Type B pancreatic cell (in vitro differentiated cells): ENCODE measurements at places on chromosomes 7 and 10. TPM values are rescaled to one million over a fixed set of nuclear protein-coding genes. Genes with fewer than 3 reads are reported as not detected.

DNAH11 gene
- 1.0 and 3.2 TPM in 2 replicates for total RNA-seq

NRG3 gene
- total RNA-seq = 1.0 and 6.1 TPM in 2 replicates

MET gene
- 34.2 and 49.1 TPM in 2 replicates for total RNA-seq

FAM221A gene
- 8.2 and 11.7 TPM in 2 replicates for total RNA-seq

SORCS3 gene
- total RNA-seq = 1.3 and 4.2 TPM in 2 replicates

NEUROG3 gene
- total RNA-seq = 0.51 and 0.93 TPM in 2 replicates

- DNase-seq = no peak
Measured at GRCh38 chr10:119327096-119327745, 119.8 kb downstream of the GRK5 start.

DNA sequence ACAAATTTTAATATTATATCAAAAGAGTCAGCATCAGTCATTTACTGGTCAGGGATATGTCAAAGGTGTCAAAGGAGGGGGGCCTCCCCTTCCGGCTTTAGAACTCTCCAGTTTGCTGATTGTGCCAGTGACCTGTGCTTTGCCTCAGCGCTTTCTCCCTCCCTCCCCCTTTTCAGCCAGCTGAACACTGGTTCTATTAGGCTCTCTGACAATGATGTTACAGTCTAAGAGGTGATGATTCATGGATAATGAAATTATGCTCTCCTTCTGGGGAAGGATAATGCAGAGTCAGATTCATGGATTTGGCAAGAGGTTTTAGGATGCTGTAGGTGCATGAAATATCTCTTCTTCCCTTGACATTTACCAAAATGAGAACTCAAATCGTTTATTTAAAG, 6.1 kb downstream of the LRRTM3 start:
- no peak for DNase-seq

DNA sequence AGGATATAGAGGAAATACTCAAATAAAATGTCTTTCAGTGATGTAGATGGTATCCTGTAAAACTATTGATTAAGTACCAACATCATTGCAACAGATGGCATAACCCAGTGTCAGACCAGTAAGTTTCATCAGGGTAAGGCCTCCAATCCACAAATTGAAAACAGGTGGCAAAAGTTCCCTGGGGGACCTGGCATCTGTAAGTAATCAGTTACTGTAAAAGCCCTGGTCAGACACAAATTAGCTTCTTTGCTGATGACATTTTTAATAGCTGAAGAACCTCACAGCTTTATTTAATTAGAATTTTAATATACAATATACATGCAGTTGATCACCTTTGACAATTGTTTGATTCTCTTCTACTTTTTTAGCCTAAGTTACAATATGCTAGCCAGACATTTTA, 152.5 kb downstream of the PLXDC2 start:
- DNase-seq = no peak

- no peak for DNase-seq
Measured at GRCh38 chr7:147607157-147607800, 983.3 kb upstream of the C7orf33 start.

DNA sequence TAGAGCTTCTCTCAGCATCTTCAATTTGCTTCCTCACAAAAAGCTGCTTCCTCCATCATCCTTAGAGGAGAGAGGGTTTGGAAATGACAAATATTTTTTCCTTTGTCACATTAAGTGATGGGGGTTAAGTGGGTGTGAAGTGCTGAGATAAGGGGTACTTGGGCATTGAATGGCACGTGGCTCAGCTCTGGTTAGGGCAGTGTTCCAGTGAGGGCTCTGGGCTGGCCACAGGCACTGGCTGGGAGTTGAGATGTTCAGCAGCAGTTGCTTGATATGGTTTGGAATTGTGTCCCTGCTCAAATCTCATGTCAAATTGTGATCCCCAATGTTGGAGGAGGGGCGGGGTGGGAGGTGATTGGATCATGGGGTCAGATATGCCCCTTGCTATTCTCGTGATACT, 33.7 kb upstream of the CHCHD3 start:
- no peak for DNase-seq

GRCh38 chr10:92990615-92991014, 70.0 kb upstream of the CYP26C1 start:
- no peak for DNase-seq

DNA sequence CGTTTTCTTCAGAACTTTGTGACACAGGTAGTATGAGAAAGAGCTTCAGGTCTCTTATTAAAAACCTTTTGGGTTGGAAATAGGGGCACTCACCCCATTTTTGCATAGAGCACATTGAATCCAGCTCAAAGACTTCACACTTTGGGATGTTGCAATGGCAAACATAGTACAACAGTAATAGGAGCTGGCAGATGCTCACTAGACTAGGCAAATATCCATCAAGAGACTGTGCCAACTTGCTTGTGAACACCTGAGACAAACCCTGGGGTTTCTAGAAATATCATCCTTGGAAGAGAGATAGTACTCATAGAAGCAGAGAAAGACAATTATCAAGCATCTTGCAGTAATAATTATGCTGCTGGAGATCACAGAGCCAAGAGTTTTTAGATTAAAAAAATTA, 280.0 kb downstream of the CACNA2D1 start:
- no peak for DNase-seq

DNA sequence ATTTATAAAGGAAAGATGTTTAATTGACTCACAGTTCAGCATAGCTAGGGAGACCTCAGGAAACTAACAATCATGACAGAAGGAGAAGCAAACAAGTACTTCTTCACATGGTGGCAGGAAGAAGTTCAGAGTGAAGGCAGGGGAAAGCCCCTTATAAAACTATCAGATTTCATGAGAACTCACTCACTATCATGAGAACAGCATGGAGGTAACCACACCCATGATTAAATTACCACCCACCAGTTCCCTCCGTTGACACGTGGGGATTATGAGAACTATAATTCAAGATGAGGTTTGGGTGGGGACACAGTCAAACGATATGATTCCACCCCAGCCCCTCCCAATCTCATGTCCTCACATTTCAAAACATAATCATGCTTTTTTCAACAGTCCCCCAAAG, 124.2 kb upstream of the PCGF5 start:
- no peak for DNase-seq

GRCh38 chr7:151088856-151089699, 2.8 kb downstream of the AGAP3 start:
- DNase-seq = no peak

DNA sequence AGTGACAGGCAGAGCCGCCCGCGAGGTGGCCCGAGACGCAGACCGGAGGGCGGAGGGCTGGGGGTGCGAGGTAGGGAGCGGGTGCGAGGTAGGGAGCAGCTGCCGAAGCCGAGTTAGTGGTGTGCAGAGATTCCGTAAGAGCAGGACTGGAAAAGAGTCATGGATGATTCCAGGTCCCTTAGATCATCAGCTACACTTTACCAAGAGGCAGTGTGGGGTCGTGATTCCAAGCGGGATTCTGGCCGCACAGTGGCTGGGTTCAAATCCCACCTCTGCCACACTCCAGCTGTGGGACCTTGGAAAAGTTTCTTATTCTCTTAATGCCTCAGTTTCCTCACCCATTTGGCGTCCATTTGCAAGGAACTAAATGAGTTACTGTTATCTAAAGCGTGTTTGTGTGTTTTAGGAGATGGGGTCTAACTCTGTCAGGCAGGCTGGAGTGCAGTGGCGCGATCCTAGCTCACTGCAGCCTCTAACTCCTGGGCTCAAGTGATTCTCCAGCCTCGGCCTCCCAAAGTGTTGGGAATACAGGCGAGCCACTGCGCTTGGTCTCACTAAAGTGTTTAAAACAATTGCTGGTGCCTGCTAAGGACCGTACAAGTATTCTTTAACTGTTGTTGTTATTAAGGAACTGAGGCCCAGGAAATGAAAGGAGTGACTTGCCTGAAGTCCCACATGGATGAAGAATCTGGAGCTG, 1.1 kb downstream of the NDUFB2 start:
- no peak for DNase-seq

DNA sequence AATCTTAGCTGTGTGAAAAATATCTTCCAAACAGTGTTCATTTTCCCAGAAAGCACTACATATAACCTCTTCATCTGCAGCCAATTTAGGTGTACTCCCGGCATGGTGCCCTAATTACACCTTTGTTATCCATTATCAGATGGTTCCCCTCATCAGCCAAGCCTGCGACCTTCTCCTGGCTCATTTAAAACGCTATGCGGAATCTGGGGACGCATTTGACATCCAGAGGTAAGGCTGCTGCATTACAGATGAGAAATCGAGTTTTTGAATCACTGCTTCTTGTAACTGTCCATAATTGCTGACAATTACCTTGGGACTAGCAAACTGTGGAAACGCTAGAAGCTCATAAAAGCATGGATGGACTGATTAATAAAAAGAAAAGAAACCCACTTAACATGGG, 109.5 kb downstream of the PARP12 start:
- no peak for DNase-seq

- no peak for DNase-seq
Measured at GRCh38 chr10:60605476-60605875, 172.8 kb upstream of the CDK1 start.

DNA sequence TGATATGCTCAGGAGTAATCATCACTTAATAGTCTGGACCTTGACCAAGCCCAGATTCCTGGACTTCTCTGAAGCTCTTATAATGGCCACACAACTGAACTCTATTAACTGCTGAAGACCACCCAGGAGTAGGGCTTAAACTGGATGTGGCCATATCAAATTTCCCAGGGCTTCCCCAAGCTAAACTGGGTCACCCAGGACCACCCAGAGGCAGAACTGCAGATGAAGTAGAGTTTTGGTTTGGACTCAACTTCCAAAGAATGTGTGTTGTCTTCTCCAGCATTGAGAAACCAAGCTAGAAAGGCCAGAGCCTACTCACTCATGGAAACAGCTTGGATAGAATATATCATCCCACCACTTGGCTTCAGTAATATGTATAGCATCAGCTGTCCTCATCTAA, 358.2 kb upstream of the MEOX2 start:
- DNase-seq = no peak

GRCh38 chr7:8044761-8045430, 76.3 kb downstream of the GLCCI1 start:
- DNase-seq = no peak

DNA sequence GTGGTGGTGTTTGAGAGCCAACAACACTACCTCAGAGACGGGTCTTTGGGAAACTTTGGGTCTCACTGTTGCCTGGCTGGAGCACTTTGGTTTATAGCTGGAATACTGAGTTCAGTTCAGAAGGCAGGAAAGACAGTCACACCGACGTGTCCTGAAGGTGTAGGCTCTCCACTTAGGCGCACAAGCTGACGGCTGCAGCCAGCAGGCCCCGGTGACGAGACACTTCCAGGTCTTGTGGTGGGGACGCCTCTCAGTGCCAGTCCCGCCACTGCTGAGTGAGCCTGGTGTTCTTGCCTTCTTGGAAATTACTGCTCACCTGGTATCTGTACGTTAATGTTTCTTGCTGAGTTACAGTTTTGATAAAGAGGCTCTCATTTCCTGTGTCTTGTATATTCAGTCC, 74.0 kb downstream of the WDR37 start:
- no peak for DNase-seq
